Stimulated activated CD8-positive, alpha-beta memory T cell treated with anti-CD3 and anti-CD28 coated beads, Interleukin-7, amount 100 ng/mL, for 1 hour (primary cell): ENCODE measurements at places on chromosomes 16 and 17.

GRCh38 chr16:72256398-72257066 is 84.6 kb upstream of the PMFBP1 start:
- DNase-seq = no peak

- no peak for DNase-seq
Measured at GRCh38 chr16:24198807-24199533, 57.2 kb upstream of the CACNG3 start.

DNA sequence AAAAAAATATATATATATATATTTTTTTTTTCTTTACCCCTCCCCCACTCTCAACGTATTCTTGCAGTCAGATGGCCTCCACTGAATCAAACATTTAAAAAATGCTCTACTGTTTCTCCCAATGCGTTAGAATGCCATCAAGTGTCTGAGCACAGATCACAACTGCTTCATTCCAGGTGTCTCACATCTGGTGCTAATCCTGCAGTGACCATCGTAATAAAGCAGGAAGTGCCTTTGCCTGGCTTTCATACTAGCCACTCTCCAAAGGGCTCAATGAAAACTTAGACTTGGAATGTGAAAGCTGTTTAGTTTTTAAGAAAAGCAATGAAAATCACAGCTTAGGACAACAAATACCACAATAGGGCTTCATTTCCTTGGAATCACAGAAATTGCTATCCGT is 37.2 kb downstream of the SKAP1 start:
- no peak for DNase-seq

DNA sequence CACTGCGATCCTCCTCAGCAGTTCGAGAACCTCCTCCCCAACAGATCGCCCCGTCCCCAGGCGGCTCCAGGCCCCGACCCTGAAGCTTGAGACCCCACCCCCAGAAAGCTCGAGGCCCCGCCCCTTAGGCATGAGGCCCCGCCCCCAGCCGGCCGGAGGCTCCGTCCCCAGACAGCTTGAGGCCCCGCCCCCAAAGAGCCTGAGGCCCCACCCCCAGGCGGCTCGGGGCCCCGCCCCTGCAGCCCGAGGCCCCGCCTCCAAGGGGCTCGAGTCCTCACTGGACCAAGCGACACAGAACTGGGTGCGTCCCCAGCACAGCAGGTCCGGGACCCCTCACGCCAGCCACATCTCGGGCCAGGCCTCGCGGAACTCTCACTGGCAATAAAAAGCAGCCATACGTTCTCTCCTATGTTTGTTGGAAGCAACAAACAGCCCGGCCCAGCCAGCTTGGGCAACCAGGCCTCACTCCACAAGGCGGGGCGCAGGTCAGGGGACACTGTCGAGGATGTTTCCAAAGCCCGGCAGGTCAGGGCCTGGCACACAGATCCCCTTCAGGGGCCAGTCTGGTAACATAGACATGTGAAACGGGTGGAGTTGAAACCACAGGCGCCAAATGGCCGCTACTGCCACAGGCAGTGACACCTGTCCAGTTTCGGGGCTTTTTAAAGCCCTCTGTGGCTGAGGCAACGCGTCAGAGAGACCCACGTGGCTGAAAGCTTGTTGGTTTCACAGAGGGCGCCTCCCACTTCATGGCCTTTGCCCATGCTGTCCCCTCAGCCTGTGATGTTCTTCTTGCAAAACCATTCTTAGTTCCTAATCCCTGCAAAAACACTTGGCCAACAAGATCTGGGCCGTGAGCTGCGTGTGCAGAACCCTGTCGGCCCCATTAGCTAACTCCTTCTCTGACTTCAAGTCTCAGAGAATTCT is 224.2 kb downstream of the PARN start:
- DNase-seq = no peak

GRCh38 chr17:83061586-83061985 is 17.8 kb upstream of the METRNL start:
- no peak for DNase-seq

DNA sequence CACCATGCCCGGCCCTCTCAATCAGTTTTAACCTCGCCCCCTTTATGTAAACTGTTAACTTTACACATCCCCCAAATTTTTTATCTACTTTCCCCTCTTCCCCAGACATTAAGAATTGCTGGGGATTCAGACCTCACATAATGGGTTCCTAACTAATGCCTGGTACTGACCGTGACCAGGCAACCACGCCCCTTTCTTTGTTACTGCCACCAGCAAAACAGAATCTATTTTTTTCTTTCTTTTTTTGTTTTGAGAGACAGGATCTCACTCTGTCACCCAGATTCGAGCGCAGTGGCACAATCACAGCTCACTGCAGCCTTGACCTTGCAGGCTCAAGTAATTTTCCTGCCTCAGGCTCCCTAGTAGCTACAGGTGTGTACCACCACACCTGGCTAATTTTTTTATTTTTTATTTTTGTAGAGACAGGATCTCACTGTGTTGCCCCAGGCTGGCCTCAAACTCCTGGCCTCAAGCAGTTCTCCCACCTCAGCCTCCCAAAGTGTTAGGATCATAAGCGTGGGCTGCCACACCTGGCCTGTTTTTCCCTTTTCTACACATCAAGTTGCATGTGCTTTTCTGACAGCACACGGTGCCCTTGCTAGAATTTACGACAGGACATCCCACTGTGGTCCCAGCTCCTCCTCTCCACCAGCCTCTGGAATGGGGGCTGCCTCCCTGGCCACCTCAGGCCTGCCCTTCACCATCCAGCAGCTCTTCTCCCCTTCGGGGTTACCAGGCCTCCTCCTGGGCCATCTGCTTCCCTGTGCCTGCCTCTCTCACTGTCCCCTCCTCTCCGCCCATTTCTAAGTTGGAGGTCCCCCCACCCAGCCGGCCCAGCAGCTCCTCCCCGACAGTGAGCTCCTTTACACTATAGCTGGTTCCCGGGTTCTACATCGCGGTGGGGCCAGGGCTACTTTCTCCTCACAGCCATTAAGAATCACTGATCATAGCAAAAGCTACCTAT is 10.8 kb downstream of the CPNE2 start:
- DNase-seq = no peak

GRCh38 chr17:35808240-35808961 is 883 bp upstream of the TAF15 start:
- DNase-seq = no peak

DNA sequence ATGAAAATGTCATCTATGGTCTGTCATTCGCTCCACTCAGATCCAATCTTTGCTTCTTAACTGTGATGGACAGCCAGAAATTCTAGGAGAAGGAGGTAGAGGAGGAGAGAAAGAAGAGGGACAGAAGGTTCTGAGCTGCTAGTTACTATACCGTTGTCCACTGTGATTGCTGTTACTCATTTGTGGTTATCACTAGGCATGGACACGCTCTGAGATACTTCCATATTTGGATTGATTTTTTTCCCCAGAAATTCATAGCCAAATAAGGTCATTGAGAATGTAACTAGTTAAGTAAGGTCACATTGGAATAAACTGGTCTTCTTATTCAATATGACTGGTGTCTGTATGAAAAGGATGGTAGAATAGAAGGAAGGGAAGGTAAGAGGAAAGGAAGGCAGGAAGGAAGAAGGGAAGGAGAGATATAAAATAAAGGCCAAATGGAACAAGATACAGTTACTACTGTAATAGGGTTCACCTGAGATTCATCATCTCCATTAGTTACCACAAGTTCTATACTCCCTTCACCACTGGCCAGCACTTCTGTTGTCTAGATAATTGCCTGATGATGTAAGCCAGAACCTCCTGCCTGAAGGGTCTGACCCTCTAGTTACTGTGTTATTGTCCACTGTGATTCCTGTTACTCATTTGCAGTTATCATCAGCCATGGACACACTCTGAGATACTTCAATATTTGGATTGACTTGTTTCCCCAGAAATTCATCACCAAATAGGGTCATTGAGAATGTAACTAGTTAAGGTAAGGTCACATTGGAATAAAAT is 2.9 kb downstream of the KRTAP9-7 start:
- no peak for DNase-seq

DNA sequence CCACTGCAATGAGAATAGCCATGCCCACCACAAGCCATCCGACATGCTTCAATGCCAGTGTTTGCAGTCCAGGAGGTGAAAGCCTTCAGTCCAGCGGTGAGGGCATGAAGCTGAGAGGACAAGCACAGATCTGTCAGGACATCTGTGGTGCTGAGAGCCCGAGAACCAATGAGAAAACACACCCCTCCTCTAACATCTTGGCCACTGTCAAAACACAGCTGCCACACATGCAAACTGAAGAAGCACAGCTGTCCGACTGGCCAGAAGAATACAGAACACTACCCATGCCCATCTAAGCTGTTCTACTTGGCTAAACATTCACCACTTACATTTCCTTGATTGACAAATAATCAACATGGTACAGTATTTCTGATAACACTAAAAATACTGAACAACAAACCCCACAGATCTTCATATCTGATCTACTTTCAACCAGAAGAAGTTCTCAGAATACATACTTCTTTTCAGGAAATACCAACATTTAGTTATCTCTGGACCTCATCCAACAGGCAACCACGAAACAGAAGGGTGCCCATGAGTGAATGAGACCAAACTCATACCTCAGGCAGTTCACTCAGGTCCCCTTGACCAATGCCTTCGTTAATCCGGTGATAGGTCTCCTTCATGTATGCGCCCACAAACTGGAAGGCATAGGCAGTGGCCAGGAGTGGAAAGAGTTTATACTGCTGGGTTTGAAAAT is 10.2 kb upstream of the FBF1 start:
- no peak for DNase-seq

DNA sequence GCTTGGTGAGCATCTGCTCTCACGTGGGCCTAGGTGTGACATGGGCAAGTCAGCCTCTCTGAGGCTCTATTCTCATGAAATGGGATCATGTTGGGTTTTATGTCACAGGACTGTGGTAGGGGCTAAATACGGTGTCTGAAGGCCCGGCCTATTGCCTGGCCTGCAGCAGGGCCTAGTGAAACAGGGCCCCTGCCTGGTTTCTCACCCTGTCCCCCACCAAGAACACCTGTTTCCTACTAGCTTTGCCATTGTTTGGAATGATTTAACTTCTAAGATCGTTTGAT is 29.1 kb downstream of the POLR3E start:
- no peak for DNase-seq

DNA sequence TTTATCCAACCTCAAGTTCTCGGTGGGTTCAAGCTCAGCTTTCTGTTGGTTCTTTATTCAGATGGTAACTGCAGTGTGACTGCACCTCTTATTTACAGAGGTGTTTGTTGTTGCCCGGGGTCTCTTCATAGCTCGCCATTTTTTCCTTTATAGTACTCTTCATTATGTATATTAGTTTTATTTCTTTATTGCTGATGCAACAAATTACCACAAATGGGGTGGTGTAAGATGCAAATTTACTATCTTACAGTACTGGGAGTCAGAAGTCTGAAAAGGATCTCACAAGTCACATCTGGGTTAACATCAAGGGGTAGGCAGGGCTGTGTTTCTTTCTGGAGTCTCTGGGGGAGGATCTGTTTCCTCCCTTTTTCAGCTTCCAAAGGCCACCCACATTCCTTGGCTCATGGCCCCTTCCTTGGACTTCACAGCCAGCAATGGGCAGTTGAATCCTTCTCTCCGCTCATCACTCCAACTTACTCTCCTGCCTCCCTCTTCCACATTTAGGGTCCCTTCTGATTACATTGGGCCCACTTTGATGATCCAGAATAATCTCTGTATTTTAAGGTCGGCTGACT is 241.2 kb downstream of the HAPSTR1 start:
- DNase-seq = no peak

GRCh38 chr16:4313563-4314531 is 2.0 kb upstream of the GLIS2 start:
- DNase-seq = no peak

GRCh38 chr16:11546608-11547061 is 40.1 kb downstream of the LITAF start:
- no peak for DNase-seq

DNA sequence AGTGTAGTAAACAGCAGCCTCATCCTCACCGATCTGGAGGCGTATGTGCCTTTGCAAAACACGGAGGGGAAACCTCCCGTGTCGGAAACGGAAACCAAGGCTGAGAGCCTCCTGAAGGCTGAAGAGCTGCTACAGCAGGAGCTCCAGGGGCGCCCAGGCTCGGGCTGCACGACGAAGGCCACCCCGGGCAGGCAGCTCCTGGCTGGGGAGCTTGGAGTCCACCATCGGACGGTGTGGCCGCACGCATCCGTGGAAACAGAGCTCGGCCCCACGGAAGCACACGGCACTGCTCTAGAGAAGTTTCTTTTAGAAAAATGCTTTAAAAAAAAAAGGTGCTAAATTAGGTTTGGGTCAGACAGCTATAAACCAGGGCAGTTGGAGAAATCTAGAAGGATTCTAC is 71.5 kb downstream of the ZNF778 start:
- DNase-seq = no peak

- no peak for DNase-seq
Measured at GRCh38 chr16:81629896-81630634, 149.0 kb upstream of the PLCG2 start.

GRCh38 chr16:59296888-59297287 is 562.8 kb upstream of the GOT2 start:
- no peak for DNase-seq

DNA sequence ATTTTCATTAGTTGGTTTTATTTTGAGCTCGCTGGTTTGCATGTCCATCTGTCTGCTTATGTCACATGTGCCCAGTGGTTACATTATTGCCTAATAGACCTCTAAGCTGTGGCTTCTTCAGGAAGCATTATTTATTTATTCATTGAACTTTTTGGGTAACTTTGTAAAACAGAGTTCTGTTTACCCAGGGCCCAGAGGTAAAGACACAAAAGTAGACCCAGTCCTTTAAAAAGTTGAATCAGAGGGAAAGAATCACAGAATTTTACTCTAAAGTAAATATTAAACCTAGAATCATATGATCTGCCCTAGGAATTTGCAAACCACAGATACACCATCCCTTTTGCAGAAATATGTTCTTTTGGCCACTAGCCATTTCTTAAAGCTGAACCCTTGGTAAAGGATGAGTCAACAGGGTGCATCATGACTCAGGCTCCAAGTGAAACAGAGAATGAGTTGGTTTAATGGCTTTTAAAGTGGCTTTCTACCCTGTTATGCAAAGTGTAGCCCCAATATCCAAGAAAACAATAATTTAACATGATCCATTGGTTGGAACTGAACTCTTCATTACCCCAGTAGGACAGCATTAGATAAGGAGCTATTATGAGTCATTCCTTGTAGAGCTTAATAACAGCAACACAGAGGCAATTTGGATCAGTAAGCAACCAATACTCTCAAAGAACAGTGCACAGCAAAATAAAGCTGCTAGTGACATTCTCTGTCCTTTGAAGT is 236.3 kb downstream of the KCNJ2 start:
- DNase-seq = no peak

DNA sequence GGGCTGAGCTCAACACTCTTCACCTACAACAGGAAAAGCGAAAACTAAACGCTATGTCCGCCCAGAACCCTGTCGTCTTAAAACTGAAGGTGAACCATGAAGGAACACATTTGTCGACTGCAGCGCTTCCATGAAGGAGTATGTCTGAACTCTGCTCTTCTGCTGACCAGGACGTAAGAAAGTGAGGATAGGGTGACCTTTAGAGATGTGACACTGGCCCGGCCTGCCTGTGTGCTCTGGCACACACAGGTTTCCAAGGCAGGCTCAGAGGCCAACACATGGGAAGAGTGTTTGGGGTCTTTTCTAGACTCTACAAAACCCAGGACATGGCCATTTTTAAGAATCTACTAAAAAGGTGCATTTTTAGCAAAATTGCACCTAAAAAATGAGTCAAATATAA is 21.1 kb downstream of the MARF1 start:
- DNase-seq = no peak
